ENCODE measurements at places on chromosomes 6 and 20.

DNA sequence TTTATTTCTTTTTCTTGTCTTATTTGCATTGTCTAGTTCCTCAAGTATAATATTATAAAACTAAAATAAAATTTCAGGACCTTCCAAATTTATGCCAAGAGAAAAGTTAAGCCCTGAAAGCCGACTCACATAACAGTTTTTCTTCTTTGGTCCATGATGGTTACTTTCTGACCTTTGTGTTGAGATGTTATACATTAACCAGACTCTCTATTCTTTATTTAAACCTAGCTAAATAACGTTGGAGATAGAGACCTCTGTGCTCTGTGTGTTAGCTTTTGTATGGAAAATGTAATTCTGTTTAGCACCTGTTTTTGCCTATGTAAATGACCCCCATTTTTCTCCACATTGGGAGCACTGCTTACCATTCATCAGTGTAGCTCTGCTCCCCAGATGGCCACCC is 352.4 kb downstream of the CD109 start:
- DNase-seq = no peak

DNA sequence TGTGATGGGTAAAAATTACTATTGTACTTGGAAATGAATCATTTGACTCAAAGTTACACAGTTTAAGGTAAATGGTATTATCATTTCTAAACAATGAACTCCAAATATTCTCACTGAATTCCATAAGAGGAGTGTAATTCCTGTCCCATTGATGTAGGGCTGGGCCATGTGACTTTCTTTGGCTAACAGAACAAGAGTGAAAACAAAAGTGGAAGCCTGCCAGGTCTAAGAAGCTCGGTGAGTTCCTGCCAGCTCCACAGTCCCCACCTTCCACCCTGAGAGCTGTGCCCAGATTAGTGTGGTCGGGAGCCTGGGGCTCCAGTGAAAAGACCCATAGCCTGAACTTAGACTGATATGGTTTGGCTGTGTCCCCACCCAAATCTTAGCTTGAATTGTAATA is 24.6 kb downstream of the TBXT start:
- peak; percentile 2 for DNase-seq

GRCh38 chr6:42259841-42260395 is 42.3 kb upstream of the MRPS10 start:
- no peak for DNase-seq

DNA sequence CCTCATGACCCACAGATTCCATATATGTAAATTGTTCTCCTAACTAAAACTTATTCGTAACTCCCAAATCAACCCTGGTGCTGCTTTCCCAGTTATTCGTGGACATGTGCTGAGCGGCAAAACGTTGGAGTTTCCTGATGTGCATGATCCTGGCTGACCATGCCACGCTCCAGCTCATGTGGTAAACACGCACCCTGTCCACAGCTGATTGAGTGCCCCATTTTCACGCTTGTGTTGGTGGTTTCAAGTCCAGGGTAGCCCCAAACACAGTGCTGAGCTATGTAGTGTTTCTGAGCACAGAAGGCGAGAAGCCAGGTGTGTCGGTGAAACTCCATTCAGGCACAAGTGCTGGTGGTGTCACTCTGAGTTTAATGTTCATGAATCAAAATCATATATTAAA is 19.1 kb upstream of the FOXC1 start:
- DNase-seq = no peak

DNA sequence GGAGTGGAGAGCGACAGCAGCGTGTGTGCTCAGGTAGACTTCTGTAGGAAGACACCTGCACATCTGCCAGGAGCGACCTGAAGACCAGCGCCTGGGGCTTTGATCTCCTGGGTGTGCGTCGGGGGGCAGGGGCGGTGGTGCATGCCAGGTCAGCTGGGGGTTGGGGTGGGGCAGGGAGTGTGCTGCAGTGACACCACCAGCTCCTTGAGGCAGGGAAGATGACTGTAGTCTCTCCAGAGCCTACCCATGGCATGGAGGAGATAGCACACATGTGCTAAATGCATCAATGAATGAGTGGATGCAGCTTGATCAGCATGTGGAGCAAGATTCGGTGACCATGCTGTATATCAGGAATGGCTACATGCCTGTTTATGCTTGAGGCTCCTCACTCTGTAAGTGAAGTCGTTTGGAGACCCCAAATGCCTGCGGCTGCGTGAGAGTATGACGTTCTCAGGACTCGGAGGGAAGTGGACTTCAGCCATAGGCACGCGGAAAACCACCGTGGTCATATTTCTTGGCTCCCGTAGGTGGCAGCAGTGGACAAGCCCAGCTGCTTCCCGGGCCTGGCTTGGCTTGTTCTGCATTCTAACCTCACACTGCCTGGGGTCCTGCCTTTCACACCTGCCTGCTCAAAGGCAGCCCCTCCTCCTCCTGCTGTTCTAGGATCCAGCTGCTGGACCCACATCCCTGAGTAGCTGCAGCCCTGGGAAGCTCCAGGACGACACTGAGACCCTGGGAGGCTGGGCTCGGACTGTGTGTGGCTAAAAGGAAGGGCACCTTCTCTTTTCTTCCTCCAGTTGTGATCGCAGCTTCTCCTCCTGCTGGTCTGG is 39.4 kb upstream of the KCNK16 start:
- DNase-seq = peak; percentile 71

- no peak for DNase-seq
Observed at GRCh38 chr20:52309181-52309580, 117.6 kb upstream of the ZFP64 start.

- peak; percentile 21 for DNase-seq
Observed at GRCh38 chr6:11536795-11537194, 754 bp upstream of the TMEM170B start.

DNA sequence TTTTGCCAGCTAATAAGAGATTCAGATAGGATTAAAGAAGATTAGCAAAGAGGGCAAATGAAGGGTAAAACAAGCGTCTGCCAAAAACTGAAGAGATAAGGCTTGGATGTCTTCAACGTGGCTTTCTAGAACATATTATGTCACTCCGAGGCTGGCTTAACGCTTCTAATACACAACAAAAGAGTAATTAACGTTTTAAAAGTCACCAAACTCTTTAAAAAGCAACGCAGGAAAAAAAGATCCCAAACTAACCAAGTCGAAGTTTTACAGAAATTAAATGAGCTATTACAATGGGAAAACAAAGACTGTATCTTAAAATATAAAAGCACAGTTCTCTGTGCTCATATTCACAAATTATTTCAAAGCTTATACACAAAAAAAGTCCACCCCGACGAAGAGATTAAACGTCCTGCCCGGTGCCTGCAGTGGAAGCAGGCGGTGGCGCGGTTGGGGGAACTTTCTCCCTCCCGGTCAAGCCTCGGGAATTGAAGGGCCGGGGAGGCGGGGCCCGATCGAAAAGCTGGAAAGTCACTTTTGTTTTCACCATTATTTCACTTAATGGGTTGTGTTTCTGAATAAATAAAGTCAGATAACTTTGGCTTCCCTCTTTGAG is 1.2 kb downstream of the MAK start:
- peak; percentile 43 for DNase-seq

GRCh38 chr20:52047811-52048764 is 143.5 kb downstream of the ZFP64 start:
- no peak for DNase-seq

DNA sequence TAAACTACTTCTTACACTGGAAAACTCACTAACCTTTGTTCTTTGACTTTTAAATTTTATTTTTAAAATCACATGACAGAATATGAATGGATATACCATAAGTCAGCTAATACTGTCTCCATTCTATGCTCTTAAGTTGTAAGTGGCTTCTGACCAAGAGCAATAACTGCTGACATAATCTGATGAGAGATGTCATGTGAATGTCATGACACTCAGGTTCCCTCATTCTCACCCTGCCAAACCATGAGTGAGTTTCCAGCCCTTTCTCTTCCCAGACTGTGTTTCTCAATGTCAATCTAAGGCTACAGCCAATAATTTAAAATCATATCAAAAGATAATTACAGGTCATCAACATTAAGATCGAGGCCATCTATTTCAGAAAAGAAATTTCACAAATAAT is 39.7 kb downstream of the KIF16B start:
- DNase-seq = peak; percentile 50

GRCh38 chr6:96947055-96947454 is 22.5 kb downstream of the KLHL32 start:
- no peak for DNase-seq

GRCh38 chr6:12614456-12614855 is 102.1 kb upstream of the PHACTR1 start:
- DNase-seq = no peak

DNA sequence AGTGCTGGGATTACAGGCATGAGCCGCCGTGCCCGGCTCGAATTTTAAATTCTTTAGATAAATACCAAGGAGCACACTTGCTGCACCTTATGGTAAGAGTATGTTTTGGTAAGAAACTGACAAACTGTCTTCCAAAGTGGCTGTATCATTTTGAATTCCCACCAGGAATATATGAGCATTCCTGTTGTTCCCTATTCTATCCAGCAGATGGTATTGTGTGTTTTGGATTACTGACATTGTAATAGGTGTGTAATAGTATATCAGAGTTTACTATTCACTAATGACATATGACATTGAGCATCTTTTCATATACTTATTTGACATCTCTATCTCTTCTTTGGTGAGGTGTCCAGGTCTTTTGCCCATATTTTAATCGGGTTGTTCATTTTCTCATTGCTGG is 40.5 kb downstream of the TGM6 start:
- DNase-seq = peak; percentile 47

- peak; percentile 2 for DNase-seq
Observed at GRCh38 chr6:121791396-121792315, 356.2 kb downstream of the GJA1 start.

GRCh38 chr6:11718463-11718862 is 60.1 kb downstream of the ADTRP start:
- no peak for DNase-seq

GRCh38 chr6:39319621-39320362 is 2.7 kb downstream of the KCNK16 start:
- DNase-seq = no peak

GRCh38 chr6:158894193-158894592 is 75.0 kb upstream of the EZR start:
- DNase-seq = no peak

GRCh38 chr6:26554697-26555504 is 16.7 kb downstream of the HMGN4 start:
- DNase-seq = peak; percentile 88

GRCh38 chr6:163427498-163428254 is 13.2 kb downstream of the QKI start:
- peak; percentile 71 for DNase-seq

DNA sequence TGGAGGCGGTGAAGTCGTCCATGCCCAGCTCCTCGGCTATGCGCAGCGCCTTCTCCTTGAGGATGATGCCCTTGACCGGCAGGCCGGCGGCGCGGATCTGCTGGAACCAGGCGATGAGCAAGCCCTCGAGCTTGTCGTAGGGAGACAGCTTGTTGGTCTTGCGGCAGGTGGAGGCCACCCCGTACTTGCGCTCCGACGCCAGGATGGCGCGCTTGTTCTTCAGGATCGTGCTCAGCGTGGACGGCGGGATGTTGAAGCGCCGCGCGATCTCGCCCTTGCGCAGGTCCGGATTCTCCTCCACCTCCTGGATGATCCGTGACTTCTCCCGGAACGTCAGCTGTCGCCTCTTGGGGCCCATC is 435 bp downstream of the CENPB start:
- no peak for DNase-seq

DNA sequence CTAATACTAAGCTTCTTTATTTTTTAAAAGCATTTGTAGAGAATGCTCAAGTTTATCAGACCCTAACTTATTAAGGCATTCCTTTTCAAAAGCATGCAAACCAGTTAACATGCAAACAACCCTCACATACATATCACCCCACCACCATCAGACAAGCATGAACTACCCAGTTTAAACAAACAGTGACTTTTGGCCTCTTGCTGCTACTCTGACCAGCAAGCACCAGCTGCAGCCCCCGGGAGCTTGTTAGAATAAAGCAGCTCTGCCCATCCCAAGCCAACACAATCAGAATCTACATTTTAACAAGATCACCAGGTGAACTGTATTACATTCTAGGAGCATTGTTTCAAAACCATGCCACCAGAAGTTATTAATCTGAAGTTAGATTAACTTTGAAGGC is 5.9 kb upstream of the NUP153 start:
- no peak for DNase-seq

- DNase-seq = no peak
Observed at GRCh38 chr6:170095273-170095981, 195.5 kb downstream of the DLL1 start.

DNA sequence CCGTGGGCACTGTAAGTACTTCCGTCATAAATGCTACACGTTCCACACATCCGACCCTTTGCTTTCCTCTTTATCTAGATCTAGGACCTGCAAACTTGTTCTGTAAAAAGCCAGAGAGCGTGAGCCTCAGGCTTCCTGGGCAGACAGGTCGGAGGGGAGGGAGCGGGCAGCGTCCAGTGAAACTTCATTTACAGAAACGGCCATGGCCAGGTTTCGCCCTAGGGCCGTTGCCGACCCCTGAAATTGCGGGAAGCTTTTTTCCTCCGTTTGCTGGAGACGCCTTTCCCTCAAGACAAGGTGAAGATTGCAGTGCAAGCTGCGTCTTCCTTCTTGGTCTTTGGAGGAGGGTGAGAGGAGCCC is 155.4 kb downstream of the DLL1 start:
- no peak for DNase-seq

GRCh38 chr6:26401987-26402658 is at the start of gene BTN3A1:
TSS of gene BTN3A1 (plus strand) at chr6:26402275. CDS start at chr6:26405564, 3,289 bp downstream.
- peak; percentile 92 for DNase-seq

DNA sequence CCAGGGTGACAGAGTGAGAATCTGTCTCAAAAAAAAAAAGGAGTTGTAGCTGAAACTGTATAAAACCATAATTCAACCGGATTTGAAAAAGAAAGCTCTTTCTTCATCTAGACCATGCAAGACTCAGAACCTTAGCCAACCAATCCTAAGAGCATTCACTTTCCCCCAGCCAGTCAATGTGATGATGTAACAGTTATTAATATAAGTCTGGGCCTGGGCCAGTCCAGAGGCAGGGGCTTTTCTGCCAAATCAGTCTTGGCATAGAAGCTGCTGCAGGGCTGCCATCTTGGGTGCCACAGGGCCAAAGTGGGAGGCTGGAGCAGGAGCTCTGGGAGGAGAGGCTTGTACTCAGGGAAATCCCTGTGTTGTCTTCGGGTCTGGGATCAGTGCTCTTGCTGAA is 288.4 kb downstream of the CLIC5 start:
- no peak for DNase-seq

- DNase-seq = no peak
Observed at GRCh38 chr20:61279621-61280150, 27.6 kb downstream of the CDH4 start.

GRCh38 chr20:54713727-54714126 is 238.3 kb downstream of the DOK5 start:
- no peak for DNase-seq

DNA sequence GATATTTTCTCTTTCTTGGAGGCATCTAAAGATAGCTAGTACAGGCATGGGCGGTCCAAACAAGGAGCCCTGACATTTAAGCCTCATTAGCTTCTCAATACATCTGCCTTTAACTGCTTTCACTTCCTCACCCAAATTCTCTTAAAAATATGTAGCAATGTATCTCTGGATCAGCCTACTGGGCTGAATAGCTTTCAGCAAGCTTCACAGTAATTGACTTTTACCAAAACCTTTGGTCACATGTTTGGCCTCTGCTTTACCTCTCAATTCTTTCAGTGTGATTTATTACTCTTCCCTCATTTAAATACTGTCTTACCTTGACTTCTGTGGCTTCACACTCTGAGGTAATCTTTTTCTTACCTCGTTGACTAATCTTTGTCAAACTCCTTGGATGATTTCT is 1618.1 kb downstream of the GRIK2 start:
- DNase-seq = no peak

- DNase-seq = no peak
Observed at GRCh38 chr6:37354526-37355384, 972 bp downstream of the RNF8 start.

- no peak for DNase-seq
Observed at GRCh38 chr6:136037876-136038460, 186.5 kb downstream of the PDE7B start.

GRCh38 chr6:2883673-2884072 is 19.4 kb downstream of the SERPINB9 start:
- no peak for DNase-seq

Data from SK-MEL-5 (cell line).